Stimulated activated CD4-positive, alpha-beta T cell treated with anti-CD3 and anti-CD28 coated beads, Interleukin-15, amount 100 ng/mL, for 24 hours (primary cell): ENCODE measurements at places on chromosomes 4 and X.

- no peak for DNase-seq
Observed at GRCh38 chr4:40526741-40527140, 102.9 kb downstream of the RBM47 start.

- no peak for DNase-seq
Observed at GRCh38 chrX:39690541-39691415, 407.0 kb downstream of the BCOR start.

- no peak for DNase-seq
Observed at GRCh38 chr4:156571146-156571545, 400.5 kb downstream of the PDGFC start.

GRCh38 chr4:66606215-66606614, 935.9 kb upstream of the EPHA5 start:
- no peak for DNase-seq

DNA sequence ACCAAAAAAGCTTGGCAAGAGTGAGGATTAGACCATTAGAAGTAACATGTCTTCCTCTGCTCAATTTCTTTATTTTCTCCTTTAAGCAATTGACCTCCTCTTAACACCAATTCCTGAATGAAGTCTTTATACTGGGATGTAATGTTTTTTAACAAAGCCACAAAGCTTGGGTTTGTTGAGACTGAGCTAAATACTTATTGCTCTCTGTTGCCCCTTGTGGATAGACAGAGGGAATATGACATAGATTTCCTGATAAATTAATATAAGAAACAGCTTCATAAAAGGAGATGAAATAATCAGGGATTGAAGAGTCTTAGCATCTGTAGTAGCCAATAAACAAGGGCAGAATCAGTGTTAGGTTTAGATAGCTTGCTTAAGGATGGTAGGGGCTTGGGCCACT, 57.6 kb downstream of the CCDC160 start:
- DNase-seq: no peak

DNA sequence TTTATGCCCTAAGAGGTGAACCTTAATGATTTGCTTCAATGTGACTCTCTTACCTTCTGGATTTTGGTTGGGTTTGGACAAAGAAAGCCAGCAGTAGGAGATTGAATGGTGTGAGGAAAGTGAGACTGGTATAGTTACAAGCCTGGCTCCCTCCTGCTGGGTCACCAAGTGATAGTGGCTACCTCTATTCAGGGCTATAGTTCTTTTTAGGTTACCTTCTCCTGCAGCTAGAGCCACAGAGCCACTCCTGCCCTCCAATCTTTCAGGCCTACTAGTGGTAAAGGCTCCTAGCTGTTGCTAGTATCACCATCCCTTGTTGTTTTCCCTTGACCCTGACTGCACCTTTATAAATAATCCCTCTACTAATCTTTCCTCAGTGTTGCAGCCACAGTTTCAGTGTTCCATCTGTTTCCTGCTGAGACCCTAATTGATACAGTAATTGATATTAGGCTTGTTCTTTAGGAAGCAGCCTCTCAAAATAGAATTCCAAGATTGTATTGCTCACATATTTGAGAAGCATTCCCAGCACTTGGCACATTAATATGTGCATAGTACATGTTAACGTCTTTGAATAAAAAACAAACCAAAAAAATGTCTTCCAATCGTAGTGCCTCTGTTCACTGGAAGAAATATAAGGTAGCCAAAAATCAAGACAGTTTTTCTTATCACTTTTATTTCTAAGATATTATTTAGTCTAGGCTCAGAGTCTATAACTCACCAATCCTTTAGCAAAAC, 82.3 kb downstream of the SRPX start:
- no peak for DNase-seq

DNA sequence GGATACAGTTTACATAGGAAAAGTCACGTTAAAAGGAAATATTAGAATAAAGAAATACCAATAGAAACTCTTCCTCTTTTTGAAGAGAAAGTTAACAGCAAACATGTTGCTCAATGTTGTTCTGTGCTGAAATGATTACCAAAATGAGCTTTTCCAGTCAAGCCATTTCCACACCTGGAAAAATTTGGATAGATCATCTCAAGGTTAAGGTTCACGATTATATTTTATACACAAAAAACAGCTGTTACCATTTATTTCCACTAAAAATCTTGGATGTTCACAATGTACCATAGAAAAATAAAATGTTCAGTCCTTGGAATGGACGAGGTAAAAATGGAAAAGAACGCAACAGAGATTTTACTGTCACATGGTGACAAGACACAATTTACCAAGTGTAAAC, 218.7 kb downstream of the SCFD2 start:
- DNase-seq: no peak

GRCh38 chr4:104489731-104490095, 5.0 kb downstream of the CXXC4 start:
- DNase-seq: no peak

DNA sequence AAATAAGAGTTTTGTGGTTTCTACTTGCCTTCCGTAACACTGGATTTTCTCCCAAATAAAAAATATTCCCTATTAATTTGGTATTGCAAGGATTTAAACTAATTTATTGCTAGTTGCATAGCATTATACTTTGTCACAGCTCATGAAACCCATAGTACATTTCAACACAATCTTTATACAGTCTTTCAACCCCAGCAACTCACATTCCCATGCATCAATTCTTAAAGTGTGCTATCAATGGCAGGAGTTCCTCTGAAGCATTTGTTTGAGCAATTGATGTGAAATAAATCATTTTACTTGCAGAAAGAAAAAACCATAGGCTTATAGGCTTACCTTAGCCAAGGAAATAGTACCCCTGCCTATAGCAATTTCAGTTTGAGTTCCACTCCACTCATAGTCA, 251.9 kb downstream of the PAPSS1 start:
- no peak for DNase-seq

GRCh38 chr4:139278912-139279759, 889 bp downstream of the MGARP start:
- DNase-seq: peak; percentile 30

DNA sequence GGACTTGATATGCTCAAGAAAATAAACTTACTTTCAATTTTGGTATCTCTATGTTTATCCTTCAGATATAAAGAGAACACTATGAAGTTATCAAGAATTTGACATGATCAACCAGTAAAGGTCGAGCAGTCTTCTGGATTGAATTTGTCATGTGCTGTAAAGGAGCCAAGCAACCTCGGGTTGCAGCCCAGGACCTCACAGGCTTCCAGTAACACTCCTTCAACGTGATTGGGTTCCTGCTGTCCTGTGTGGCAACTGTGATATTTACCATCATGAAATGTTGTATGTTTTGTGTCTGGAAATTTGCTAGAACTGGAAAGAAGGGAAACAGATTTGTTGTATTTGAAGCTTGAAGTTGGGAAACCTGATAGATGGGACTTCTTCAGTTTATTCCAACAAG, 52.0 kb upstream of the UGT2B7 start:
- DNase-seq: no peak

DNA sequence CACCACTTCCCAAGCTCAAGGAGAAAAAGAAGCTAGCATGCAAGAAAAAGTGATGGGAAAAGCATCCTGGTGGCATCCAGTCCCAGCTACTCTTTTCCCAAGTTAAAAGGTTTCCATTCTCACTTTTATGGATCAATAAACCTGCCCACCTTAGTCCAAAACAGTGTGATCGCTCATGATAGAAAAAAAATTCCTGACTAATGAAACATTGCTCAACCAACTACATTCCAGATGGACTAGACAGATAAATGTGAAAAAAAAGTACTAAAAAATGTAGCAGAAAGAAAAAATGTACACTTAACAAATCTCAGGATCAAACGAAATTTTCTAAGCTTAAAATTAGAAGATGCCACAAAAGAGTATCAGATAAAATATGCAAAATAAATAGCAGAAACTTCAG, 312.2 kb downstream of the TMA16 start:
- no peak for DNase-seq

GRCh38 chr4:146099585-146099984, 75.9 kb upstream of the LSM6 start:
- DNase-seq: no peak

DNA sequence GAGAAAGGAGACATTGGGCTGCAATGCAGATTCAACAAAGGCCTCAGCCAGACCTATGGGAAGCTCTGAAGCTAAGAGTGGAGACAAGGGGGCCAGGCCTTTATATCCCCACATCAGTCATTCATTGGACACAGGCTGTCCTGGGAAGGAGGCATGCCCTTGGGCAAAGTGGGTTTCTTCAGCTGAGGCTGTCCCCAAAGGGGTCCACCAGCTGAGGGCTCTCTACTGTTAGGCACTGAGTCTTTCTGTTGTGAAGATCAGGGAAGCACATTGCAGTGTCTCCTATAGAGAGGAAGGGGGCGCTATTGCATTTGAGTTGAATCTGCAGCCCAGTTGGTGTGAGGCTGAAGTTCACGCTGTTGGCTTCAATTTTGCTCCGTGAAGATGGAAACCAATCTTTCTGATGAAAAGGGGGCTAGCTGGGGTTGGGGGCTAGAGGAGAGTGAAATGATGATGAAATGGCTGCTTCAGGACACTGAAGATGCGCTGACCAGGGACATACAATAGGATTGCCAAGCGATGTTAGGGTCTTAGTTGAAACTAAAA, 48.0 kb downstream of the SLC25A5 start:
- DNase-seq: peak; percentile 23

DNA sequence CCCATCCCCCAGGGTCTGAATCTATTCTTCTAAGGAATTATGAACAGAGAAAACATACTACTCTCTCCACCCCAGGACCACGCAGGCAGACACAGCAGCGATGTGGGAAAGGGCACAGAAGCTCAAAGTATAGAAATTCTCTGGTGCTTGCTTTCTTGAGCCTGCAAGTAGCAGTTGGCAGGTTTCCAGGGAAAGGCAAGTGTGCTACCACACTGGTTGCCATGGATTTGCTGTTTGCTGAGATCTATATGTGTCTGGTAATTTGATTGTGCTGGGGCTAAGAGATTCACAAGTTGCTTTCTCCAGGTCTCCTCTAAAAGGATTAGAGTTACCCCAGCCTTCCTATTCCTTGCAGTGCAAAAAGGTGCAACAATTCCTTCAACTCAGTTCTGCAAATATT, 83.1 kb downstream of the GUCY2F start:
- DNase-seq: no peak

DNA sequence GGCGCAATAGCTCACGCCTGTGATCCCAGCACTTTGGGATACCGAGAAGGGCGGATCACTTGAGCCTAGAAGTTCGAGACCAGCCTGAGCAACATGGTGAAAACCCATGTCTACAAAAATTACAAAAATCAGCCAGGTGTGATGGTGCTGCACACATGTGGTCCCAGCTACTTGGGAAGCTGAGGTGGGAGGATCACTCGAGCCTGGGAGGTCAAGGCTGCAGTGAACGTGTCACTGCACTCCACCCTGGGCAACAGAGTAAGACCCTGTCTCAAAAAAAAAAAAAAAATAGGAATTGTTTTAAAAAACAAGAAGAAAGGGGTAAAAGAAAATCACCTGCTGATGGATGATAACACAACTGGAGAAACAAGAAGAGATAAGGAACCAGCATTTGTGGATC, 38.8 kb downstream of the CHIC2 start:
- no peak for DNase-seq

- no peak for DNase-seq
Observed at GRCh38 chr4:96916711-96917110, 1076.8 kb downstream of the PDHA2 start.

DNA sequence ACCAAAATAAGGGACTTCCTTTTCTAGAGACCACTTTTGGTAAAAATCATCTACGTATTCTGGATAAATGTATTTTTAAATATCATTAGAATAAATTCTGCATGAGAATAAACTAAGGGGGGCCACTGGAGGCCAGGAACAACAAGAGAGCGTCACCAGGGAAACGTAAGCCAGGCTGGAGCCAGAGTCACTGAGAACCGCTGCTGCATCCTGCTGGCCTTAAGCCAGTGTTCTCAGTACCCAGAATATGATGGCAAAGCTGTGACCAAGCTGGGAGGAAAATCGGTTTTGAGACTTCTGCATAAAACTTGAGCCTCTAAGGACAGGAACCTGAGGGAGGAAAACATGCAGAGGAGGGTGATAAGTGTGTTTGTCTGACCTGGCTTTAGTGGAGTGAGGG, 63.0 kb upstream of the FAM9A start:
- DNase-seq: no peak

DNA sequence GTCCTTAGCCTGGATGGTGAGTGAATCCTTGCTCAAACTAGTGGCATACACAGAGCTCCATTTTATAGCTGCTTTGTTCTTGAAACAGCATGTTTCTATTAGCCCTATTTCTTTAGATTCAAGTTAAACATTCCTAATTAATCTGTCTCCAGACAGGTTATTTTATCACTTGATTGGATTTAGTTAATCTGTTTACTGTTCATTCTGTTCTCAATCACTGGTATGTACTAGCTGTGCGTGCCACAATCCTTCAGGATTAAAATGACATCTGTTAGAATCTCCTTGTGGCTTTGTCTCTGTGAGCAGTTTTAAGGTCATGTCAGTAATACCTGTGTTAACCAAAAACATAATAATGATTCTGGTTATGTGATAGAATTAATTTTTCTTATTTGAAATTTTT, 36.5 kb downstream of the PTPN13 start:
- DNase-seq: no peak

- no peak for DNase-seq
Observed at GRCh38 chr4:7990807-7991459, 51.3 kb upstream of the AFAP1 start.

DNA sequence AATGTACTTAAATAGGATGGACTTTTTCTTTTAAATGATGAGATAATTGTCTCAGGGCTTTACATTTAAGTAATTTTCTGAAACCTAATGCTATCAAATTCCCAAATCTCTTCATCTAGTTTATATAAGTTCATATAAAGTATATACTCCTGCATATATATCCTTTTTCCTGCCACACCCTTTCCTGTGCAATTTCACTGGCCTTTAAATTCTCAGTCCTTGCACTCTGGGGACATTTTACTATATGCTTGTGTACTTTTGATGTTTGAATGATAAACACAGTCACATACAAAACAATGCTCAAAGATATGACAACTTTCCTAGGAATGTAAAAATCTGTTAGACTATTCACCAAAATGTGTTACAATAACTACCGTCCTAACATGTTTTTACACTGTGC, 60.1 kb downstream of the NDST4 start:
- no peak for DNase-seq

DNA sequence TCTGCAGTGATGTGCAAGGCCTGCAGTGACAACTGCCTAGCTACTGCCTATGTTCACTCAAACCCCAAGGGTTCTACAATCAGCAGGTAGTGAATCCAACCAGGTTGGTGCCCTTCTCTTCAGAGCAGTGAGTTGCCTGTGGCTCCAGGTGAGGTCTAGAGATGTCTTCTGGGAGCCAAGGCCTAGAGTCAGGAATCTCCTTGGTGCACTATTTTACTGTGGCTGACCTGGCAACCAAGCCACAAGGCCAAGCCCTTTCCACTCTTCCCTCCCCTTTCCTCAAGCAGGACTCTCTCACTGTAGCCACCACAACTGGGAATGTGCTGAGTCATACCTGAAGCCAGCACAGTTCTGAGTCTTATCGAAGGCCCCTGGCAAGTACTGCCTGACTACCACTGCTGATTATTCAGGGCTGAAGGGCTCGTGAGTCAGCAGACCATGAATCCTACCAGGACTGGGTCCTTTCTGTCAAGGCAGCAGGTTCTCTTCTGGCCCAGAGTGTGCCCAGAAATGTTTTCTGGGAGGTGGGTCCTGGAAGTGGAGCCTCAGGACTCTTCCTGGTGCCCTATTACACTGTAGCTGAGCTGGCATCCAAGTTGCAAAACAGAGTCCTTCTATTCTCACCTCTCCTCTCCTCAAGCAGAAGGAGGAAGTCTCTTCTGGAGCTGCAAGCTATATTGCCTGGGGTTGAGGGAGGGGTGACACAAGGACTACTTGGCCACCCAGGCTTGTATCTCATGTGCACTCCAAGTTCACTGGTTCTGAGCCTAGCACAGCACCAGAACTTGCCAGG, 111.6 kb downstream of the BTC start:
- DNase-seq: no peak
